ENCODE measurements at places on chromosomes 12 and 14.
A peak's percentile ranks its signal among the peaks of the same experiment; 100 is the strongest.

- DNase-seq: no peak
Measured at GRCh38 chr12:55937981-55938380, 7.0 kb downstream of the DGKA start.

DNA sequence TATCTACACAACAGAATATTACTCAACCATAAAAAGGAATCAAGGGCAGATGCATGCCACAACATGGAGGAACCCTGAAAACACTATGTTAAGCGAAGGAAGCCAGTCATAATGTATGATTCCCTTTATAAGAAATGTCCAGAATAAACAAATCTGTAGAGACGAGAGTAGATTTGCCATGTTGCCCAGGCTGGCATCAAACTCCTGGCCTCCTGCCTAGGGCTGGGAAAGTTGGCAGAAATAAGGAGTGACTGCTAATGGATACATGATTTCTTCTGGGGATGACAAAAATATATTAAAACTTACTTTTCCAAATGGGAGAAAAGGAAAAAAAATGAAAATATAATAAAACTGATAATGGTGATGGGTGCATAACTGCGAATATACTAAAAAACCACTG, 10.9 kb downstream of the CLIP1 start:
- DNase-seq: no peak

DNA sequence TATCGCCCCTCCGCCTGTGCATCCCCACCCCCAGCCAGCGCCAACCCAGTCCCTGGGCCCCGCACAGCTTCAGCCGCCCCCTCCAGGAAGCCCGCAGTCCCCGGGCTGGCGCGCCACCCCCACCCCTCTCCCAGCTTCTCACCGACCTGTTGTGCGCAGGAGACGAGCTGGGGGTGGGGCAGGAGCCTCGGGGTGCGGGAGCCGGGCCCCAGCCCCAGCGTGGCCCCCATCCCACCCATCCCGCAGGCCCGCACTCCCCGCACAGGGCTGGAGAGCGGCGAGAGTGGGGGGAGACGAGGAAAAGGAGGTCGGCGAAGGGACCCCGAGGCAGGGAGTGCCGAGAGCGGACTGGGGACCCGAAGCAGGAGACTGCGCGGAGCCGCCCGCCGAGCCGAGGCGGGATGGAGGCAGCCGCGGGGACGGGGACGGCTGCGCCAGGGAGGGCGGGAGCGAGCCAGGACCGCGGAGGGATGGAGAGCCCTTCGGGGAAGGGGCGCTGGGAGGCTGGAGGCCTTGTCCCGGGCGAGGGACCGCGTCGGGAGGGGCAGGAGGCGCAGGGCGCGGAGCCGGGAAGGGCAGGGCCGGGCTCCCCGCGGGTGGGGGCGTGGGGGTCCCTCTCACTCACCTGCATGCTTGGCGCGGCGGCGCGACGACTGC, 498 bp downstream of the PIANP start:
- peak; percentile 25 for DNase-seq

DNA sequence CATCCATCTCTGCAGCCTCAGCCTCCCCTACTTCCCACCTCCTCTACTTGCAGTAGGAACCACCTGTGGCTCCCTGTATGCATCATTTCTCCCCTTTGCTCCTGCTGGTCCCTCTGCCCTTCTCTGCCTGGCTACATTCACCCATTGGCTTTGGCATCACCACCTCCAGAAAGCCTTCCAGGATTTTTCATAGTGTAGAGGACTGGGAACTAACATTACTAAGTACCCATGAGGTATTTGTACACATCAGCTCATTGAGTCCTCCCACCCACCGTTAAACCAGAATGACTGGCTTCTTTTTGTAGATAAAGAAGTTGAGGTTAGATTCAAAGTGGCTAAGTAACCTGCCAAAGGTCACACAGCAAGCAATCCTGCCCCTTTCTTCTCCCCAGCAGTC, 17.1 kb downstream of the SYNE3 start:
- DNase-seq: no peak

- DNase-seq: no peak
Measured at GRCh38 chr12:13697973-13698372, 283.4 kb downstream of the GRIN2B start.

DNA sequence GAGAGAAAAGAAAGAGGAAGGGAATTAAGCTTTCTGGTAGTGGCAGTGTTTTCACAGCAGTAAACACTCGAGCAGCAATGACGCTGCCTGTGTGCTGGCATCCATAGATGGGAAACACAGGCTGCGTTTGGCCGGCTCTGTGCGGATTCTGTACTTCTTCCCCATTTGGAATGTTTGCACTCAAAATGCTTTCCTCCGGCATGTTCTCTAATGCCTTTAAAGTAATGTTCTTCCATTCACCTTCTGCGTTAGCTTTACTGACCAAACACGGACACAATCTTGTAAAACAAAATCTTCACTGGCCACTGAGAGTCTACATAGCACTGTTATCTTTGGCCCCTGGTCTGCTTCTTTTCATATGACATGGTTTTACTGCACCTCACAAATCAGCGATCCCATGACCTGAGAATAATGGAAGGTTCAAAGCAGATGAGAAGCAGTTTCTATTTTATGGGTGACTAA, 31.4 kb downstream of the DCP1B start:
- DNase-seq: no peak
